Activated T-helper 17 cell treated with anti-CD3 and anti-CD28 coated beads, Interleukin-2, amount 50 U/mL, for 72 hours (primary cell): ENCODE measurements at places on chromosomes 2 and 18.

DNA sequence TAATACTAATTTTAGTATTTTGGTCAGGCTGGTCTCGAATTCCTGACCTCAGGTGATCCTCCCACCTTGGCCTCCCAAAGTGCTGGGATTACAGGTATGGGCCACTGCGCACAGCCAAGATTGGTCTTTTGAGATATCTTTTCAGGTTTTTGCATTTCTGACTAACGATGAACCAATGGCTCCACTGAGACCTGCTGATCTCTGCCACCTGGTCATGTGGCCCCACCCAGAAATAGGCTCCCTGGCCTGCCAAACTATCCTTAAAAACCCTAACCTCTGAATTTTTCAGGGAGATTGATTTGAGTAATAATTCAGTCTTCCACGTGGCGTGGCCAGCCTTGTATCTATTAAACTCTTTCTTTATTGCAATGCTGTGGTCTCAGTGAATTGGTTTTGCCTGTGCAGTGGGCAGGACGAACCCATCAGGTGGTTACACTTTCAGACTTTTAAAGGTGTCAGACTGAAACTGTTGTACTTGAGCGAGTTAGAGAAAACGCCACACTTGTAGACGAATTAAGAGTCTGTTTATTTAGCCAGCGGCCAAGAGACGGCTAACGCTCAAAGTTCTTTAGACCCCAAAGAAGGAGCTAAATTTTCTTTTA, 85.8 kb upstream of the MSH6 start:
- no peak for ATAC-seq

DNA sequence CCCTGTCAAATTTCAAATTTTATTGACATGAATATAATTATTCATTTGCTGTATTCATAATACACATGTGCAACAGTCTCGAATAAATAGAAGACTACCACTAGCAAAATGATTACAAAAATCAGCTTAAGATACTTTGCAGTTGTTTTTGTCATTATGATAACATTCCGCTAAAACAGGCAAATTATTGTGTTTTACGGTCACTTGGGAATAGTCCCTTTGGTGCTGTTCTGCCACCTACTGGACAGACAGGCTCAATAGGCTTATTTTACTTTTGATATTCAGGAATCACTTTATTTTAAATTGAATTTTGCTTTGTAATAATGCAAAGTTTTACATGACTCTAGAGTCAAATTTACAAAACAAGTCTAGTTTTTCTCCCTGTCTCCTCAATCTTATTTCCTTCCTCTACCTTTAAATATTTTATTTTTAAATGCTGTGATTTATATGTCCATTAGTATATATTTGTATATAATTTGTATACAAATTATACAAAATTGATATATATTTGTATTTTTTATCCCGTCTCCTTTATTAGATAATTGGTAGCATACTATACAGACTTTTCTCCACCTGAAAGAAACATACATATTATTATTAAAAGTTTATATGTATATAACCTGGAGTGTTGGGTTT, 456.3 kb downstream of the DLGAP1 start:
- ATAC-seq: no peak

DNA sequence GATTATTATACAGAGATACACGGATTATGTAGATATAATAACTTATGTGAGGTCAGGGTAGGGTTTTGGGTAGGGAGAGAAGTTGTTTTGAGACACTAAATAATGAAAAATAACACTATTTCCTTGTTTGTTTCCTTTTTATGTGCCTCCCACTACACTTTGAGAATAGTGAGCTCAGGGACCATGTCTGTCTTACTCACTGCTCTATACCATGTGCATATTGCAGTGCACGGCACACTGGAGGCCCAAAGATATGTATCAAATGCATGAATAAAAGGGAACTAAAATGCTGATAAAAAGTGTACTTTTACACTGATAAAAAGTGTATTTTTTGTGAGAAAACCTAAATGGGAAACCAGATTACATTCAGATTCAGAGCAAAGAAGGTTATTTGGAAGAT, 151.4 kb upstream of the NABP1 start:
- ATAC-seq: no peak

- no peak for ATAC-seq
Measured at GRCh38 chr2:46422717-46423394, 56.5 kb upstream of the TMEM247 start.

DNA sequence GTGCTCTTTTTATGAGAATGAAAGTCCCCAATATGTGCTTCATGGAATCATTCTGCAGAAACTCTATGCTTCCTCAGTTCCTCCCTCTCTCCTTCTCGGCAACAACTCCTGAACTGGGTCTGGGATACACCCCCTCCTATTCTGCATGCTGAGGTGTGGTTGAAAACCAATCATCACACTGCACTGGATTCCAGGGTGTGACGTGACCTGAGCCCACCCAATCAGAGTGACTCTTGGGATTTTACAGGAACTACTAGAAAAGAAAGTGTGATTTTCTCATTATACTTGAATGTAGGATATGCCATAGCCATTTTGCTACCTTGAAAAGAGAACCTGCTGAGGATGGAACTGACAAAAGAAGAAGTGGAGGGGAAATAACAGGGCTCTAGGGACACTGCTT, 36.3 kb downstream of the ACVR1 start:
- ATAC-seq: no peak

DNA sequence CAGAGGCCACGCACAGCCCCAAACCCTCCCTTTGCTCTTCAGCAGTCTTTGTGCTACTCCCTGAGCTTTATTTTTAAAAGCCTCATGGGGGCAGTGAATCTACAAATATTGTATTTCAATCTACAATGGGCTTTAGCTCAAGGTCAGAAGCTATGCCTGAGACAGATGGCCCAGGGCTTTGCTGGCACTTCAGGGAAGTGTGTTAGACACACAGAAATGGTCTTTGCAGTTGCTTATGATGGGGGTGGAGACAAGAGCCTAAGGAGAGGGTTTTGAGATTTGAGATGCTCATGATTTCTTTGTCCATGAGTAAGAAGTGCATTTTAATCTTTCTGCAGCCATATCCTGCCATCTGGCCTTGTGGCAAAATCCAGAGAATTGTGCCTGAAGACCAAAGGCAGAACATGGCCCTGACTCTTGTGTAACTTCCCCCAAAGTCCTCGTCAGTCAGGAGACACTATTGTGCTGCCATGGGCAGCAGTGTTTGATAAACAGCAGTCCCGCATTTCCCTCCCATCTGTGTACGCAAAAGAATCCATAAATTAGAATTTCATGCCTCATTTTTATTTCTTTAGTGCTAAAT, 92.6 kb downstream of the VAPA start:
- ATAC-seq: no peak

DNA sequence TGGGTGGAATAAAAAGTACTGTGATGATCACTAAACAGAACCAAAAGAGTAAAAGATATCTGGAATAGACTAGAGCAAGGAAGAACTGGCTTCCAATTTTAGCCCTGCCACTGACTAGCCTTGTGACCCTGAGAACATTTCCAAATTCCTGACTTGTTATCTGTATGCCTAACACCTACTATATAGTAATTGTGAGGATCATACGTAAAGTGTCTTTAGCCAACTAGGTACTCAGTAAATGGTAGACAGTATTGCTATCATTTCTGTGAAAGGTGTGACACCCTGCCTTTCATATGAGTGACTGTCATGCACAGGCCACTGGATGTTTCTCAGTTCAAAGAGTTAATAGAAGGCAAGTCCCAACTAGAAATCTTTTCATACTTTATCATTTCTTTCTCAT, 29.8 kb downstream of the CYTIP start:
- ATAC-seq: peak; percentile 53

GRCh38 chr18:13051159-13051558, 60.0 kb downstream of the CEP192 start:
- ATAC-seq: peak; percentile 14

DNA sequence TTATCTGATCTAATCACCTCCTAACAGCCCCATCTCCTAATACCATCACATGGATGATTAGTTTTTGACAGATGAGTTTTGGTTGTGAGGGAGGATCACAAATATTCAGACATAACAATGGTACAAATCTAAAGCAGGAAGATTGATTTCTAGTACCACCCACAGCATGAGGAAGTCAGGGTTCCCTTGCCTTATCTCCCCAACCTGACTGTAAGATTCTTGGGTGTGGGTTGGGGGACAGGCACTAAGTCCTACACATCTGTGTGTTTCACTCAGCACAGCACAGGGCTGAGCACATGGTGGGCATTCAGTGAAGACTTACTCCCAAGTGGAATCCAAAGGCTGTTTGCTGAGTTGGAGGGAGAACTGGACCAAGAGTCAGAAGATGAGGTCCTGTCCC, 93.8 kb upstream of the CXCR4 start:
- ATAC-seq: no peak

- ATAC-seq: peak; percentile 70
Measured at GRCh38 chr2:70083344-70084156, 3.7 kb upstream of the PCBP1 start.
